ENCODE measurements at places on chromosomes 16 and 17.

DNA sequence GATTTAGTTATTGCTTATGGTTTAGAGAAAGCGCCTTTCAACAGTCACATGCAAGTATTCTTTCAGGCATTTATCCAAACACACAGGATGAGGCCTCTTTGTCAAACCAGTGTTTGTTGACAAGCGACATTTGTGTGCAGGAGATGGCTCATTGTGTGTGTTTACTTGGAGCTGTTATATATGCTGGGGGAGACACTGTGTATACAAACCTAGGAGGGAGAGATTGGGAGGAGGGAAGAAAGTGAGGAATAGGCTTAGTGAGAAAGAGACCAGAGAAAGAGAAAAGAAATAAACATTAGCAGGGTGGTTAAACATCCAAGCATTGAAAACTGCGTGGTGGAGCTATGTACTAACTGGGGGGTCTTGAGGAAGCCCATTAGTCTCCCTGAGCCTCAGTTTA is 437.6 kb downstream of the MAF start:
- no peak for DNase-seq

DNA sequence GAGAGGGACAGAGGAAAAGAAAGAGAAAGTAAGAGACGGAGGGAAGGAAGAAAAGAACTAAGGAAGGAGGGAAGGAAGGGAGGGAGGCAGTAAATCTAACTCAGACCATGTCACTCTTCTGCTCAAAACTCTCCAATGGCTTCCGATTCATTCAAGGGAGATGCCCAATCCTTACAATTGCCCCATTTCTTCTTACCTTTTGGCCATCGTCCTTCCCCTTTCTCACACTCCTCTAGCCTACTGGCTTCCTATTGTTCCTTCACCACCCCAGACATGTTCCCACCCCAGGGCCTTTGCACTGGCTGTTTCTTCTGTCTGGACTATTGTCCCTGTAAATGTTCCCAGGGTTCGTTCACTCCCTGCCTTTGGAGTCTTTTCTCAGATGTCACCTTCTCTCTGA is 72.3 kb downstream of the TOX3 start:
- no peak for DNase-seq

- no peak for DNase-seq
Measured at GRCh38 chr17:21215935-21216334, 2.0 kb upstream of the TMEM11 start.

- DNase-seq: no peak
Measured at GRCh38 chr17:60602871-60603270, 2.9 kb downstream of the PPM1D start.

- no peak for DNase-seq
Measured at GRCh38 chr16:81409016-81409556, 35.5 kb upstream of the CMIP start.

- DNase-seq: no peak
Measured at GRCh38 chr17:81561494-81561885, 9.3 kb upstream of the FAAP100 start.

DNA sequence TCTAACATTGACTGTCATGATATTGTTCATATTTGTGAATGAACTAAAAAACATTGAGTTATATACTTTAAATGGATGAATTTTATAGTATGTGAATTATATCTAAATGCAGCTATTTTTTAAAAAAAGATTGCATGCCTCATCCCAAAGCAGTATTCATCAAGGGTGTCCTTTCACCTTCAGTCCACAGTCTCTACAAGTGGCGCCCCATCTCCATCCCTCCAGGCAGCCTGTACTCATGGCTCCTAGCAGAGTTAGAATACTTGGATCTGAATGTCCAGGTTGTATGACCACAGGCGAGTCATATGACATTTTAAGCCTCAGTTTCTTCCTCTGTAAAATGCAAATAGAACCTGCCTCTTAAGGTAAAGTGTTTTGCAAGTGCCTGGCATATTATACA is 69.8 kb downstream of the TMEM100 start:
- no peak for DNase-seq

Measured in prostate gland (tissue), 2 donors.